A549 treated with RU486 at 1 μM for 4 hours (cell line): ENCODE measurements at places on chromosomes 3 and 15. TPM values are rescaled to one million over a fixed set of nuclear protein-coding genes. Genes with fewer than 3 reads are reported as not detected.

Gene CAMP
- total RNA-seq: not detected in 5 replicates

Gene CGNL1
- 1.4 to 1.6 TPM (median 1.5 TPM) in 5 replicates for total RNA-seq

Gene CHRD
- total RNA-seq: 0.11 to 0.37 TPM (median 0.27 TPM) in 5 replicates

Gene HSPBAP1
- total RNA-seq: 5.0 to 6.7 TPM (median 6.1 TPM) in 5 replicates

Gene KLHL40
- not detected in 5 replicates for total RNA-seq

Gene SELENOS
- 136 to 152 TPM (median 143 TPM) in 5 replicates for total RNA-seq

Gene GNAT1
- total RNA-seq: not detected in 5 replicates

Gene SLC28A1
- 0.07 TPM in 1 of 5 replicates, not detected in the others for total RNA-seq

Gene ZBBX
- total RNA-seq: not detected in 5 replicates

Gene PAK6
- 0.11 to 0.87 TPM (median 0.21 TPM) in 5 replicates for total RNA-seq

Gene SLC25A20
- 11.5 to 14.0 TPM (median 12.9 TPM) in 5 replicates for total RNA-seq

Gene CHAC1
- total RNA-seq: 3.0 to 7.5 TPM (median 4.8 TPM) in 5 replicates

Gene CDHR4
- total RNA-seq: 0.11 to 0.29 TPM (median 0.24 TPM) in 4 of 5 replicates, not detected in the other

Gene XCR1
- total RNA-seq: not detected in 5 replicates

Gene ADGRG7
- not detected in 5 replicates for total RNA-seq

Gene EPHB1
- 0.12 to 0.16 TPM (median 0.14 TPM) in 4 of 5 replicates, not detected in the other for total RNA-seq
